Smooth muscle cell of the pulmonary artery (primary cell): ENCODE measurements at places on chromosomes 6 and 20. TPM values are rescaled to one million over a fixed set of nuclear protein-coding genes. Genes with fewer than 3 reads are reported as not detected.

Gene PPIL4
- 26.5 and 32.4 TPM in 2 replicates for total RNA-seq

Gene CALHM6
- 1.5 and 1.9 TPM in 2 replicates for total RNA-seq

Gene CLVS2
- not detected in 2 replicates for total RNA-seq

Gene CALHM4
- 0.20 TPM in 1 of 2 replicates, not detected in the other for total RNA-seq

Gene SLC16A10
- total RNA-seq = not detected in 2 replicates

Gene PRDM13
- total RNA-seq = 0.07 TPM in 1 of 2 replicates, not detected in the other

Gene CCN6
- 0.10 TPM in 1 of 2 replicates, not detected in the other for total RNA-seq

Gene RNF144B
- total RNA-seq = 1.2 and 2.7 TPM in 2 replicates

Gene EPHA7
- total RNA-seq = 0.07 and 0.26 TPM in 2 replicates
